ENCODE measurements at places on chromosomes 11 and 22.

DNA sequence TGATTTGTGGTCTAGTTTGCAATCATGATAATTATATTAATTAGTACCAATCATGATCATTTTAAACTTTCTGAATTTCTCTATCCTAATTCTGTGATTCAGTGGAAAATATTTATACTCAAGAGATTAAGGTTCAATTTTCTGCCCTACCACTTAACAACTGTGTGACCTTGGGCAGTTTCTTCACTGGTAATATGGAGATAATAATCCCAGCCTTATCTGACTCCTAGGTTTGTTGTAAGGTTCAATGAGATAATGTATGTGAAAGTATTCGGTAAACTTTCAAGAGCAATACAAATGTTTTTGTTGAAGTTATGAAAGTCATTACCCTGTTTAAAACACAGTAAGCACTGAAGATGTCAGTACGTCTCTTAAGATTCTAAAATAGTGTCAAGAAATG lies 36.3 kb downstream of the CSTPP1 start:
- no peak for DNase-seq

GRCh38 chr11:115325523-115325922 lies 178.7 kb downstream of the CADM1 start:
- no peak for DNase-seq

DNA sequence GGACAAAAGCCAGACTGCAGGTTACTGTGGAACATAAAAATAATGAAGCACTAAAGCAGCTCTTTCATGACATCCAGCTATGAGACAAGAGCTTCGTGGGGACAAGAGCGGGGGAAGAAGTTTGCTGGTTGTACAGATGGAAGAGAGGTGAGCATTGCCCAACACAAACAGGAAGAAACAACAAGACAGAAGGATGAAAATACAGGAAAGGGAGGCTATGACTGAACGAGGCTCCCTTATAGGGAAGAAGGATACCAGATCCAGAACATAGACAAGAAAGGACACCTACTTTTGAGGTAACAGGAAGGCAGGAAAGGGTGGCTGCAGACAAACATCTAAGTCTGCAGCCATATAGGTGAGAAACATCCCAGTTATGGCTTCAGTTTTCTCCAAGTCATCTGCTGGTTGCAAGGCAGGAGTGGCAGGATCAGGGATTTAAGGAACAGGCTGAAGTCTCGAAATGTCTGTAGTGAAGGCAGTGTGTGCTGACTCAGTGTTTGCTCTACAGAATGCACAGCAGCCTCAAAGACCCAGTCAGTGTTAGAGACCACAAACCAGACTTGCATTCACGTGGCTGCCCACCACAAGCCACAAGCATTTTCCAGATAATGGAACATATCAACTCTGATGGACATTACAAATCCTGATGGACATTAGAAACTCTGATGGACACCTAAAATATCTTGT lies 1.9 kb downstream of the CLTCL1 start:
- DNase-seq: peak; percentile 53

GRCh38 chr22:41380993-41381328 lies 781 bp upstream of the TEF start:
- peak; percentile 91 for DNase-seq

DNA sequence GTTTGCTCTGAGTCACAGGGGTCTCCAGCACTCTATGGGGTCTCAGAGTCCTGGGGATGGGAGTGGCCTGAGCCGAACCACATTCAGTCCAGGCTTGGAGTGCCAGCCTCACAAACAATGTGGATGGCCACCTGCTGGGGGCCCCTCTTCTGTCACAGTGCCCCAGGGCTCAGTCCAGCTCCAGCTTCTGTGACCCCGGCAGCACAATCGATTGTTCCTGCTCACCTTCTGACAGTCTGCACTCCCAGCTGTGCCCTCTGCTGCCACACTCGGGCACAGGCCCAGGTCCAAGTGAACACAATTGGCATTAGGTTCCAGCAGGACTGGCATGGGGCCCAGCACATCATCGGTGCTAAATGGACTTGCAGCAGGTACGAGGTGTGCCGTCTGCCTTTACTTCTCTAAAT lies 84.8 kb downstream of the TP53I11 start:
- DNase-seq: no peak

GRCh38 chr22:38232196-38232595 lies 30.4 kb downstream of the MAFF start:
- DNase-seq: no peak

GRCh38 chr11:107898270-107898669 lies 30.0 kb upstream of the RAB39A start:
- DNase-seq: peak; percentile 63

- DNase-seq: no peak
These were observed 86.0 kb downstream of the KCNQ1 start for GRCh38 chr11:2530855-2531200.

GRCh38 chr11:74773476-74773875 lies 24.8 kb downstream of the RNF169 start:
- no peak for DNase-seq

- DNase-seq: no peak
These were observed 121.2 kb downstream of the ETS1 start for GRCh38 chr11:128465946-128466705.

GRCh38 chr22:45322873-45323525 lies 13.3 kb downstream of the FAM118A start:
- DNase-seq: no peak

GRCh38 chr22:42289671-42290541 lies 19.5 kb upstream of the TCF20 start:
- no peak for DNase-seq

DNA sequence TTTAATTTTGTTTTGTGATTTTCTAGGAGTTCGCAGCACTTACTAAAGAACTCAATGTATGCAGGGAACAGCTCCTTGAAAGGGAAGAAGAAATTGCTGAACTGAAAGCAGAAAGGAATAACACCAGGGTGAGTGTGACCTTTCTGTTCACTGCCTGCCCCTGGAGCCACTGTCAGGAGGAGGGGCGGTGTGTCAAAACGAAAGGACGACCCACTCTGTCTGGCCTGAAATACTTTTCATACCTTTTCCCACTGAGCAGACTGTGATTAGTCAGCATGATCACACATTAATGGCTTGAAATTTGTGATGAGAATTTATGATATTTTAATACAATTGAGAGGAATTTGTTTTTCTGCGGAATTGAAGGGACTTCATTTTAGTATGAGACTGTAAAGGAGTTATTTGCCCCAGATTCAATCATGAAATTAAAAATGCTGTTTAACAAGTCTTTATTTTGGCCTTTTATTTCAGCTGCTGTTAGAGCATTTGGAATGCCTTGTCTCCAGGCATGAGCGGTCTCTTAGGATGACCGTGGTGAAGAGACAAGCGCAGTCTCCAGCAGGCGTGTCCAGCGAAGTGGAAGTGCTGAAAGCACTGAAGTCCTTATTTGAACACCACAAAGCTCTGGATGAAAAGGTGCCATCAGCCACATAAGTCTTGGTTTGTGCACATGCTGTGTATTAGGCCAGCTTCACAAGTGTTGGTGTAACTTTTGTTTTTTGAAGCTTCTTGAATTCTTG lies 54.1 kb downstream of the PPFIA1 start:
- no peak for DNase-seq

DNA sequence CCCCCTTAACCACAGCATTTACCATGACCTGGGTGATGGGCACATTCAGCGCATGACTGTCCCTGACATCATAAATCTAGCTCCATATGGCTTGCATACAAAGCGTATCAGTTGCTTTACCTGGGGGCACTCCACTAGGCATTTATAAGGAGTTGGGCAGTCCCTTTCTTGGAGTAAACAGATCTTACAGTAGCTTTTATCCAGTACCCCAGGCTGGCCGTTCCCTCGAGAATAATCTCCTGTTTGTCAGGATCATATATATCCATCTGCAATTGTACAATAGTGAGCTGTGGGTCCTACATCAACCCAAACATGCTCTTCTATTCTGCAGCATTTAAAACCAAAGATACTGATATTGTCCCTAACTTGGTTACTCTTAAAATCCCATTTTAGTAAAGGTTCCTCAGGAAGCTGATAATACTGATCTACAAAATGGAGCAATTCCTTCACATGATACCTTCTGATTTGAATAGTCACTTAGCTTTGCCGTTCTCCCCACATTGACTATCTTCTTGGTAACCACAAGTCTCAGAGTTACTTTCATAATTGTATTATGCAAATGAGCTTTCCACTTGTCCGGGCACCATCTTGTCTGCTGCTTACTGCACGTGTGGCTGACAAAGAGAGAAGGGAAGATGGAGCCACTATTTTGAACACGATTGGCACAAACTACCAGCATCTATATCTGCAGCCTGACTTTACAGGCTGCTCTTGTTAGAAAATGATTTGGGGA lies 205.0 kb downstream of the CWF19L2 start:
- DNase-seq: no peak

GRCh38 chr11:69471729-69472540 lies 9.5 kb upstream of the LINC01488 start:
- DNase-seq: no peak

DNA sequence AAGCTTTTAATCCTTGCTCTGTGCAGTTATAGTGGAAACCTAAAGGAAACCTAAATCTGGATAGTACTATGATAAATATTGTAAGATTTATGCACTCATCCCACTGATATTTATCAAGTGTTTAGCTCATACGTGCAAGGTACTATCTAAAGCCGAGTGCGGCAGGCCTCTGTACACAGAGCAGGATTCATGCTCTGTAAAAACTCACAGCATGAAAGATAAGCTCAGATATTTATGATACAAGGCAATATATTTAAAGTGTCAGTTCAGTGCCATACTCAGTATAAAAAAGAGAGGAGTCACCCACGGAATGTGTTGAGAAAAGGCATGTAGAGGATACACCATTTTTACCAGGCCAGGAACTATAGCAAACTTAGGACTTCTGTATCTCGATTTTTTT lies 66.2 kb downstream of the MAML2 start:
- DNase-seq: no peak

GRCh38 chr11:3089236-3090061 lies 32.2 kb upstream of the CARS1 start:
- DNase-seq: no peak

- DNase-seq: no peak
These were observed 18.1 kb downstream of the MRGPRD start for GRCh38 chr11:68962527-68963250.

Measured in SW480 (cell line).